ENCODE measurements at places on chromosomes 6 and 20.

GRCh38 chr6:111427341-111428116, 55.5 kb downstream of the REV3L start:
- no peak for DNase-seq

DNA sequence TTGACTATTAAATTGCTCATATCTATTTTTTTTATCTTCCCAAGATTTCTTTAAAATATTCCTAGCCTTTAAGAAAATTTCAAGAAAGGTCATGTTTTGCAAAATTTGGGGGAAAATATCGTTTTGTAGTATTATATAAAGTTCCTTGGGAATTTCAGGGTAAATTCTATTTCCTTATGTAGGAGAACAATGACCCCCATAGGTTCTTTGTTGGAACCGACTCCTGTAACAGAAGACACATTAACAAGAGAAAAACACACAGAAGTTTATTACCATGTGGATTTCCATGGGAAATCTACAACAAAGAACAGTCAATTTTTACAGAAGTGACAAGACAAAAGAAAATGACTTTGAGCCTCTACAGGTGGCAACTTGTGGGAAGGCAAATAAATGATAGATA, 68.1 kb downstream of the ADGB start:
- DNase-seq = no peak

DNA sequence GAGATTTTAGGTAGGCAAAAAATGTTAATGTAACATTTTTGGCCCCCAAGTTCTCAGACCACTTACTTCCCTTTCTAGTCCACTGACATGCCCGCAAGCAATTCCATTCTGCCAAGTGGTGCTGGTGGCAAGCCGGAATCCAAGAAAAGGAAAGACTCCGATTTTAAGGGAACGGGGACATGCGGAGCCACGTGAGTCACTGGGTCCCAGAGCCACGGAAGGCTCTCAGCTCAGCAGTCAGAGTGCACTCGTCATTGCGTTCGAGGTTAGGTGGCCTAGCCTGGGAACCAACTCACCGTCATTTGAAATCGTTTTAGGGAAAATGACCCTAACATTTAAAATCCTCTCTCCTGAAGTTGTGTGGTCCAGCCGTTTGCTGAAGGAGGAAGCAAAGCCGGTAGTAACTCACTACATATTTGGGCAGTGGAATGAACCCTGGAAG, 711 bp upstream of the SIRT5 start:
- no peak for DNase-seq

- DNase-seq = no peak
These were observed 66.8 kb upstream of the AFDN start for GRCh38 chr6:167759912-167760311.

- no peak for DNase-seq
These were observed 389.5 kb upstream of the MAP3K7 start for GRCh38 chr6:90976341-90976740.

DNA sequence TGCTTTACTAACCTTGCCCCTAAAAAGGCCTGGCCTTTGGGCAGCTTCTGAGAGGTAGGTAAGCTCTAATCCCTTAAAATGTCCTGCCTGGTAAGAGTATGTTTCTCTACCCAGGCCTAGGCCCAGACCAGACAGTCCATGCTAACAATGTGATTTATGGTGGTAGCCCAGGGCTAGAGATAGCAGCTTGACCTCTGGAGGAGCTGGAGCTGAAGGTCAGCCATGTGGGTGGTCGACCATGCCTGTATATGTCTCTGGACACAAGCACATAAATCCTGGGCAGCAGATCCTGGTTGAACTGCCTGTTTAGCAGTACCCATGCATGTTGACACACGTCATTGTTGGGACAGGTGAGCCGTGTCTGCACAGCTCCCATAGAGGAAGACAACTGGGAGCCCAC, 62.1 kb upstream of the PHACTR1 start:
- no peak for DNase-seq

GRCh38 chr20:25229486-25230165, 18.3 kb upstream of the PYGB start:
- DNase-seq = no peak

DNA sequence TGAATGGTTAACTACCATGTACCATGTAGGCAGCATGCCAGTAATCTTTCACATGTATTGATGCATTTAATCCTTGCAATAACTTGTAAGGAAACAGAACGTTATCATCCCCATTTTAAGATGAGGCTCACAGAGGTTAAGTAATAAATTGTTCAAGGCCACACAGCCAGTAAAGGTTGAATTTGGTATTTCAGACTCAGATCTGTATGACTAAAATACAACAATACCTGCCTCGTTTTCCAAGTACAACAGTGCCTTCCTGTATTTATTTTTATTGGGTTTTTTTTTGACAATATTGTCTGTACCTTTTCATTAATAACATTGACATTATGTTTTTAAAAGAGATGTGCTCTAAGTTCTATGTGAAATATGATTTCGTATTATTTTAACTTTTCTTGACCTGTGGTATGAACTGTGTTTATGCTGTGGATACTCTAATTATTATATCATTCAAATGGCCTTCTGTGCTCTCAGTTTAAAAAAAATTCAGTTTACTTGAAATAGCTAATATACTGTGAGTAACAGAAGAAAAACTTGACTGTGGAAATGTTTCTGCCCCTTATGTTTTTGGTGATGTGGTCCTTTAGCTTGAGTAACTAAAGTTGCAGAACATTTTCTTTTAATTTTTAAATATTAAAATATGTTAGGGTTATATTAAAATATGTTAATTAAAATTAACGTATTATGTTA, 39.7 kb downstream of the XRN2 start:
- no peak for DNase-seq

GRCh38 chr6:33785778-33786177, 3.2 kb downstream of the LEMD2 start:
- DNase-seq = no peak

DNA sequence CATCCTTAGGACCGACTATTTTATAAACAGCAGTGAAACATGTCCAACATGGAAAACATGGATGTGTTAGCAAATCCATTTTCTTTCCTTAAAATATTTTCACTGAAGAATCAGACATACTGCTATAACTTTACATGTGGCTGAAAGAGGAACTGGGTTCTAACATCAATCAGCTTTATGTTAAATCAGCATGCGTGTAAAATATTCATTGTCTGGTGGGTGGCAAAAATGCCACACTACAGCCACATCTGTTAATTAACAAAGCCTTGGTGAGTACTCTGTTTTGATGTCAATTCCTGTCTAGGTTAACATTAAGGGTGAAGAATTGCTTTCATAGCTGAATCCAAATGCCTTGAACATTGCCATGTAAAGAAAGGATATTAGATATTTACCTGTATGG, 222.6 kb upstream of the CEP162 start:
- DNase-seq = no peak

DNA sequence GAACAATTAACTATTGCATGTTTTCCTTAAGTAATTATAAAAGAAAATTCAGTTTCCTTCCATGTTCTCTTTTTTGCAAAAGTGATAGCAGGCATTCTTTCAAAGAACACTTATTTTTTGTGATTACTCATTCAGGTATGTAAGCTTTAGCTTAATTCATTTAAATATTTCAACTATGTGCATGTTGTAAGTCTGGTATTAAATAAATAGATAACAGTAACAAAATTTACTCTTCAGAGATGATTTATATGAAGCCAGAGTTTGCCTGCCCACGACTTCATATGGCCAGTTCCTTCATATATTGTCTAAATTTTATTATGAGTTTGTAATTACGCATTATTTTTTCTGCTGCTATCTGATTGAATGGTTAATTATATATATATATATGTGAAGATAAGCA, 110.9 kb downstream of the ADGRG6 start:
- no peak for DNase-seq

DNA sequence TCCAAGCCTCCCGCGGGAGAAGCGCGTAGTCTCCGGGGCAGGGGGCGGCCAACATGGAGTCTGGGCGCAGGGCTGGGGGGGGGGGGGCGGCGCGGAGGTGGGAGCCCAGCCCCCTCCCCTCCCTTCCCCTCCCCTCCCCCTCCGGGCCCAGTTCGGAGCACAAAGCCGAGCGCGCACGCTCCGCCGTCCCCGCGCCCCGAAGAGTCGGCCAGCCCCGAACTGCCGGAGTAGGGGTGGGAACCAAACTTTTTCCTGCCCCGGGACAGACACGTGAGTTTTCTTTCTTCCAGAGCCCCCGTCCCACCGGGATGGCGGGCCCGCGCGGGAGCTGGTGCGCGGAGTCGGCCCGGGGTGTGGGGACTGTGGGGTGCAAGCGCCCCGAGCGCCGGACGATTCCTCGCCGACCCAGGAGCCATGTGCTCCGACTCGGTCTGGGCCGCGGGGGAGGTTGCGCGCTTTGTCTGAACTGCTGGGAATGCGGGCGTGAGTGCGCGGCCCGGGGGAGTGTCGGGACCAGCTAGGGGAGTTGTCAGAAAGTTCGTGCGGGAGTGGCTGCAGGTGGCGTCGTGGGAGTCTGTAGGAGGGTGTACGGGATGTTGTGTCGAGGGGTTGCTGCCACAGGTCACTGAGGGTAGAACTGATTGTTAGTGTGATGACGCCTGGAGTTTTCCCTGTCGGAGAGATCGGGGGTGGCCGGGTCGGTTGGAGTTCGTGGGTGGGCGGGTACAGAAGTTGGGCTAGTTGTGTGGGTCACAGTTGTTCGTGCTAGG, 1.2 kb downstream of the TGIF2 start:
- peak; percentile 46 for DNase-seq

GRCh38 chr6:20028143-20028542, 184.1 kb downstream of the MBOAT1 start:
- DNase-seq = no peak

- DNase-seq = no peak
These were observed 36.4 kb upstream of the MAN1A1 start for GRCh38 chr6:119385994-119386393.

DNA sequence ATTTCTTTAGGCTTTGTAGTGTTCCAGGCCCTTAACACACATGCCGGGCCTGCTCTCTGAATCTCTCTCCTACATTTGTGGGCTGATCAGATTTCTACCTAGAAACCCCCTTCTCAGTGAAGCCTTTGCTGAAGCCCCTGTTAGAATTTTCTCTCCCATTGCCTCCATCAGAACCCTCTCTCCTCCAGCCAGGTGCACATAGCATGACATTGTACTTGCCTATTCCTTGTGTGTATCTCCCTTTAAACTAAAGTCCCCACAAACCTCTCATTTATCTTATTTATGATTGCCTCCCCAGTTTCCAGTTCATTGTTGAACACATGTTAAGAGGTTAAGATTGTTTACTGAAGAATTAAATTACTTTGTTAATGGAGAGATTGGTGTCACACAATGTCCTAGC, 325.5 kb upstream of the CITED2 start:
- no peak for DNase-seq

- no peak for DNase-seq
These were observed 14.5 kb upstream of the TFB1M start for GRCh38 chr6:155328539-155329459.

DNA sequence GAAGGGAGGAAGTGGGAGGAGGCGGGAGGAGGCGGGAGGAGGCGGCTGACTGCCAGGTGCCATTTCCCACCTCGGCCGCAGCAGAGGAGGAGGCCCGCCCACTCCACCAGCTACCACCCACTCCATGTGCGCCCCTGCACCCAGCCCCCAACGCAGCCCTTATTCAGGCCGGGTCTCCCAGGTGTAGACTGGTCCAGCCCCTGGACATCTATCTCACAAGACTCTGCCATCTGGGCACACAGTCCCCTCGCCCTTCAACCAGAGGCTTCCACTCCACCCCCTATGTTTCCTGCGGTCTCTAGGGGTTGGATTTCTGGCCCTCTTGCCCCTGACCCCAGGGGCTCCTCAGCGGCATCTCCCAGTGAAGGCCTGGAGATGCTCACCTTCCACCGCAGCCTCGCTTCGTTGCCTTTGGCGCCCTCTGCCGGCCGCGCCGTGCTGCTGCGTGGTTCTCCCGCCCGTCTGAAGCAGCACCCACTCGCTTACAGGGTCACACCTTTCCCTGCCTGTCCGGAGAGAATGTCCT, 32.6 kb upstream of the FAM83D start:
- peak; percentile 61 for DNase-seq

DNA sequence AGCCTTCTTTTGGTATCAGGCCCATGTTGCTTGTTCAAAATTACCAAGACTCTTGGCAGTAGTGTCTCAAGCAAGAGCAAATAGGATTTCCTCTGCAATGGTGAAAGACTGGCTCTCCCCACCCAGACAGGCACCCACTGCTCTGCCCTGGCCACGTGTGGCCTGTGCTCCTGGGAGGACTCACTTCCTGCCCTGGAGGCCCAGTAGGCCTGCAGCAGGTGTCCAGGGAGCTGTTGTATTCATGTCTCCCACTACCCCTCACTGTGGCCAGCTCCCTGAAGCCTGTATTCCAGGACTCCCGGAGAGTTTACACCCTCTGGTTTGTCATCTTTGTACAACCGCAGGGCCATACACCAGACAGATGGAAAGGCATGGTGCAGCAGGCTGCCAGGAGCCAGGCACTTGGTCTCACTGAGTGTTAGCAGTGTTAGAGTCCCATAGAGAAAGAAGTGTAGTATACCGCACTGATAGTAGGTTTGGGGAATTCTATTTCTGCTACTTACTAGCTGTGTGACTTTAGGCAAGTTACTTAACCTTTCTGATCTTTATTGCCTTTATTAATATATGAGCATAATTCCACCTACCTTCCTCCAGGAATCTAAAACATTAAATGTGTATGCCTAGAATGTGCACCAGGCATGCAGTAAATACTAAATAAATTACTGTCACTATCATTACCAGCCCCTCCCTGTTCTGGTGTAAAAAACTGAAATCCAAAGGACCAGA, 159.7 kb downstream of the TMEM242 start:
- DNase-seq = no peak

DNA sequence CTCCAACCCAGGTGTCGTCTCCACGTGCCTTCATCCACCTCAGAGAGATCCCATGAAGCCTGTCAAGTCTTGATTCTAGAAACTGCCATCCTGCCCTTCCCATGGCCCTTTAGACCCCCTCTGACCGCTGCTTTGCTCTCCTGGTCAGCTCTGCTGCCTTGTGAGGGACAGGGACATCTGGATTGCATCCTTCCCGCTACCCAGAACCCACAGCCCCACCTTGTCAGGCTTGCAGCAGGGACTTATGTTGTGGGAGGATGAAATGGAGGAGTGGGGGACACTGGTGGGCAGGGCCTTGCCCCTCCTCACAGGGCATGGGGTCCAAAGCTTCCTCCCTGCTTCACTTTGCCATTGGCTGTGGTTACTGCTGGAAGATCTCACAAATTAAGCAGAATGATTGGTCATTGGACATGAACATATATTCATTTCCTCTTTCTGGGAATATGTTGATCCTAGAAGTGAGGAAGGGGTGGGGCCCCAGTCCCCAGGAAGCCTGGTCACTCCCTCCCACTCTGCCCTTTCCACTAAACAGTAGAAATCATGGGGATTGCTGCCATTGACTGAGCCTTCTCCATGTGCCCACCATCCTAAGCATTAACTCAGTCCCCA, 4.5 kb downstream of the GLP1R start:
- DNase-seq = no peak

- no peak for DNase-seq
These were observed 4.0 kb downstream of the MAP3K5 start for GRCh38 chr6:136788069-136788902.
